ENCODE measurements at places on chromosomes 16 and 17.
A peak's percentile ranks its signal among the peaks of the same experiment; 100 is the strongest.

- peak; percentile 63 for DNase-seq
Observed at GRCh38 chr17:29807520-29808361, 122.3 kb downstream of the SSH2 start.

GRCh38 chr17:51355441-51356410 lies 95.4 kb downstream of the UTP18 start:
- no peak for DNase-seq

DNA sequence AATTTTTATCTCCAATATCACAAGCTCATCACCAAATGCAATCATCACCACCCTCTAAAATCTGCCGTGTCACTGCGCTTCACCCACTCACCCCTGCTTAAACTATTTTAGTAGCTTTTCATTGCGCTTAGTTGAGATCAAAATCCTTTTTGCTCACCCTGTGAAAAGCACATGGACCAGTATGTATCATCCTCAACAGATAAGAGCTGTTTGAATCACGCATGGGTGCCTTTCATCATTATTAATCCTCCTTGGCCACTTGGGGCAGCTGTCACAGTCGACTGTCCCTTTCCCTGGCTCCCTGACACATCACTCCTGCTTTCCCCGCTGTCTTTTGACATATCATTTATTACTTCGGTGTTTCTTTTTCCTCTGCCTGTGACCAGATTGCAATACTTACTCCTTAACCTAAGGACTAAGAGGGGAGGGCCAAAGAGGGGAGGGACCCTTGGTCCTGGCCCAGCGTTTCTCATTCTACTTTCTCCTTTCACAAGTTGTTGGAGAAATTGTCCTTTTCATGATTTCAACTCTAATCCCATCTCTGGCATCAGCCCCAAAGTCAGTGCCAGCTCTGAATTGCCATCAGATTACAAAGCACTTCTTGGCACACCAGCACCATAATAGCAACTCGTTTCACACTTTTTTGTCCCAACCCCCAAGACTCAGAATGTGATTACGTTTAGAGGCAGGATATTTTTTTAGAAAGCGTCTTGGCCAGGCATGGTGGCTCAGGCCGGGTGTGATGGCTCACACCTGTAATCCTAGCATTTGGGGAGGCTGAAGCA lies 8.6 kb upstream of the KDM6B start:
- DNase-seq, result no peak

DNA sequence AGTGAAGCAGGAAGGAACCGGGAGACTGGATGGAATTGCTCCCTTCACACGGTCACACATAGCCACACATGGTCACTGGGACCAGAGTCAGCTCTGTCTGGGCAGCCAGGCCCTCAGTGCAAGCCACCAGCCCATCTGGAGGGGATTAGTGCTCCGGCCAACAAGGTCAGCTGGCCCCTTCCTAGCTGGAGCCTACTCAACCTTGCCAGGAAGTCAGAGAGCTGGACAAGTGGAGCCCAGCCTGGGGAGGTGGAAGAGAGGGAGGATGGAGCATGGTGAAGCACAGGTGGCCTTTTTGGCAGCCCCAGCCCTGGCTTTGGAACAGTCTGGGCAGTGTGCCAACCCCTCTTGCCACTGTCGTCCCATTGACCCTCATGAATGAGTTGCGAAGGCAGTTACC lies 3.7 kb upstream of the CACNA1G start:
- DNase-seq, result no peak

DNA sequence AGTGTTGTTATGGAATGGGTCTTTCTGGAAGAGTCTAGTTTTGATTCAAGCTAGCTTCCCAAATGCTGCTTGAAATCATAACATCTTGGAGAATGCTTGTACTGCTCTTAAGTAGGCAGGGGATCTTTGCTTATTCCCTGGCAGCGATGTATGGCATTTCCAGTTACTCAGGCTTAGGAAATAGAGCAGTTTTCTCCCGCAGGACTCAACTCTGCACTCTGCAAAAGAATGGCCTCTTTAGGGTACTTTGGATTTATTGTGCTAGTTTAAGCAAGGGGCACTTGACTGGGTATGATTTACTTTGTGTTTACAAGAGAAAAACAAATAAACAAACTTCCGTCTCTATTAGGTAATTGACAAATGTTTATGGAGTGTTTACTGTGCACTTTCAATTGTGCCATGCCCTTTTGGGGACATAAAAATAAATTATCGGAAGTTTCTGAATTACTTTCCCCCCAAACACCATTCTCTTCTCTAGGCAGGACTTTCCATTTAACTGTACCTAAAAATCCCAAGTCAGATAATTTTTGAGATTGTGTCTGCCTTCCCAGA lies 164.0 kb downstream of the MAP2K6 start:
- no peak for DNase-seq

DNA sequence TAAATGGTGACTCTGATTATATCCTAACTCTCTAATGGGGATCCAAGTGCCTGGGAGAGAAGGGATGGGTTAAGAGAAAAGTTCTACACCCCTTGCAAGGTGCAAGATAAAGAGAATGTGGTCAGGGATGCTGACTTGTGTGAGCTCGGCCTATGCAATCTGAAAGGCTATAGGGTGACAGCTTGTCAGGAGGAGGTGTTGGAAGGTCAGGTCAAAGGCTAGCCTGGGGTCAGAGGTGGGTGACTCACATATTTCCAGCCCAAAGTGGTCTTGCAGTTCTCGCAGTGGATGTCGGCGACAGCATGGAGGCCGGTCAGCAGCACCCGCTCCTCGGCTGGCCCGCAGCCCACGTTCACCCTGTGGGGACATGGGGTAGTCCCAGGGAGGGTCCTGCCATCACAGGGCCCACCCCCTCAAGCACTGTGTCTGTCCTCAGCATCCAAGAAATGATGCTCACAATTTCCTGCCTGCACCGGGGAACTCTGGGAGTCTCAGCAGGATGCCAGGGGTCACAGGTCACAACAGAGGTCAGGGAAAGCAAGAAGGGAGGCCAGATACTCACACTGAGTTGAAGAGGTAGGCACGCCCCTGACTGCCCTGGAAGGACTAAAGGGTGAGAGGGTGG lies 1.4 kb downstream of the YPEL3 start:
- no peak for DNase-seq

DNA sequence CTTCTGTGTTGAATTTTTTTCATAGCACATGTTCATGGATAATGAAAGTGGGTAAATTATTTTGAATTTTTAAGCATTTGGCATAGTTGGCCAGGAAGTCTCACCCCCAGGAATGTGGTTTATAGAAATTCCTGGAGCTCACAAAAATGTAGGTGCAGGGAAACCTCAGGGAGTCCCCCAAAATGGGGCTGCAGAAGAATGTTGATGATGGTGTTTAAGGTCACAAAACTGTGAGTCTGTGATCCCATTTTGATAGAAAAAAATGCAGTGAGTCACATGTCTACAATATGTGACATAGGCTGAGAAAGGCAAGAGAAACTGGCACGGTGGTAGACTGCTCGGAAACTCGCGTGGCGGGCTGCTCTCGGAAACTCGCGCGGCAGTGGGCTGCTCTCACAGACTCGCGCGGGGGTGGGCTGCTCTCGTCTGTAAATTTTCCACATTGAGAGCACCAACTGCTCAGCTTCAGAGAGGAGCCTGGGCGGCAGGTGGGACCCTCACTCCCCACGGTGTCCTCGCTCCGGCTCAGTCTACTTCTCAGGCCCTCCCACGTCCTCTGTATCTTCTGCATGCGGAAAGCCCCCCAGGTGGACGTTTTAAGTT lies 18.7 kb upstream of the MC1R start:
- DNase-seq, result no peak

DNA sequence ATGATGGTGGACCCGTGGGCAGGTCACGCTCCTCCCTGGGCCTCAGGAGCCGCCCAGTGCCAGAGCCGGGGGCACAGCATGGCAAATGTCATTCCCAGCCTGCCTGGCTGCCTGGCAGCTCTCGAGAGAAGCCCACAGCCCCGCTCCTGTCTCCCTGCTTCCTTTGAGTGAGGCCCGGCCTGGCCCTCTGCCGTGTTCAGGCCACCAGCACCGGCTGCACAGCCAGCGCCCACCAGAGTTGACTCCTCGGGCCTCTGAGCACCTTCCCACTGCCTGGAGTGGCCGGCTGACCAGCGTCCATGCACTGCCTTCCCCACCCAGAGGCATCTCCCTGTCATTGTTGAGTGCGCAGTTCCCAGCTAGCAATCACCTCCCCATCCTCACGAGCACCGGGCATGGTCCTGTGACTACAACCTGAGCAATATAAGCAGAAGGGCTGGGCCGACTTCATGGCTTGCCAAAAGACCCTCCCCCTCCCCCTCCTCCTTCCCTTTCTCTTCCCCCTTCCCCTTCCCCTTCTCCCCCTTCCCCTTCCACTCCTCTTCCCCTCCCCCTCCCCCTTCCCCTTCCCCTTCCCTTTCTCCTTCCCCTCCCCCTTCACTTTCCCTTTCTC lies 11.9 kb upstream of the SLC38A10 start:
- no peak for DNase-seq

All from stimulated activated CD4-positive, alpha-beta T cell treated with anti-CD3 and anti-CD28 coated beads, Interleukin-15, amount 100 ng/mL, for 48 hours (primary cell).